ENCODE measurements at places on chromosomes 2 and 18.

GRCh38 chr18:53948991-53949390 lies 275.5 kb downstream of the MBD2 start:
- no peak for DNase-seq

- DNase-seq, result no peak
Measured at GRCh38 chr2:232377841-232378734, 463 bp upstream of the ALPP start.

DNA sequence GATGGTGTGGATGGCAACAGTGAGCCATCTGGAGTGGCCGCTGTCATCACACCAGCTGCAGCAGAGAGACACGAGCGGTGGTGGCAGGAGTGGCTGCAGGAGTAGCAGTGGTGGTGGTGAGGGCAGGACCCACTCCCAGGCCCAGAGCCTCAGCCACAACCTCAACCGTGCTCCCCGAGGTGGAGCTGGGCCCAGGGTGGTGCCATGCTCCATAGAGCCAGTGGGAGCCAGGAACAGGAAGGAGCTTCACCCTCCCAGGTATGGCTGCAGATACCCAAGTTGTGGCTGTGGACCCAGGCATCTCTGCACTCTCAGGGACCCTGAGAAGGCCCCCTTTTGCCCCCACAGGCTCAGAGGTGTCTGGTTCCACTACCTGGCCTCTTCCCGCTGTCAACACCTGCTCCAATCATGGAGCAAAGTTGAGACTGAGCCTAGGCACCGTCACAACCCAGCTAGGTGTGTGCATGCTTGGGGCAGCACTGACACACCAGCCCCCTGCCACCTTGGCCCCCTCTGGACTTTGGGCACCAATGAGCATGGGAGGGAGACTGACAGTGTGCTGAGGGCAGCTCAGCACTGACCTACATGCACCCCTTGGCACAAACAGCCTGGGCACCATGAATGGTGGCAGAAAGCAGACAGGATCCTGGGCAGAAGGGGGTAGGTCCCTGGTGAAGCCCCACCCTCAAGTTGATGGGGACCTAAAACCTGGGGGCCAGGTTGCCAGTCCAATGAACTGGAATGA lies 188.9 kb downstream of the NDUFA10 start:
- DNase-seq, result no peak

DNA sequence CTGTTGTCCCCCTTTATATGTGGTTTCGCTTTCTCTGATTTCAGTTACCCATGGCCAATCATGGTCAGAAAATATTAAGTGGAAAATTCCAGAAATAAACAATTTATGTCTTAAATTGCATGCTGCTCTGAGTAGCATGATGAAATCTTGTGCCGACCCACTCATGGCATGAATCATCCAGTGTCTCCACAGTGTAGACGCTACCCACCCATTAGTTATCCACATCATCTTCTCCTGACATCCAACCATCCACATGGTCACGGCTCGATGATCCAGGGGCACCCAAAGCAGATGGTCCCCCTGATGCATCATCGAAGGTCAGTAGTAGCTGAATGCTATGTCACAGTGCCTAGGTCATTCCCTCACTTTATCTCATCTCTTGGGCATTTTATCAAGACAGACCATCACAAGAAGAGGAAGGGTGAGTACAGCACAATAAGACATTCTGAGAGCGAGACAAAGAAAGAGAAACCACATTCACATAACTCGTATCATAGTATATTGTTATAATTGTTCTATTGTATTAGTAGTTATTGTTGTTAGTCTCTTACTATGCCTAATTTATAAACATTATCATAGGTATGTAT lies 44.1 kb upstream of the ACKR3 start:
- no peak for DNase-seq

GRCh38 chr2:167827352-167828097 lies 419.9 kb downstream of the STK39 start:
- DNase-seq, result no peak

DNA sequence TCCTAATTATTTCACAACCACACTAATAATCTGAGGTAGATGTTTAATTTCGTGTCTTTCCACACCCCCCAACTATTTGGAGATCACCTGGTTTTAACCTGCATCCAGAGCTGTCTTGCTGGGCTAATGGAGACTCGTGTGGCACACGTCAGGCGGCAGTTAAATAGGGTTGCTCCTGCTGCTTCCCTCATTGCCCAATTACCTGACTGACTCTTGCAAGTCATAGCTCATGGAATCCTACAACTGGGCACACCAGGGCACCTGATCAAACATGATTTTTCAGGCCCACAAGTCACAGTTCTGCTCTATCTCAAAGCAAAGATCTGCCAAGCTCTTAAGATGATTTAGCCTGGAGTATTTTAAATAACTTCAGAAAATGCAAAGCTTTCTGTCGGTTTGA lies 1430.4 kb upstream of the ACVR2A start:
- DNase-seq, result no peak

DNA sequence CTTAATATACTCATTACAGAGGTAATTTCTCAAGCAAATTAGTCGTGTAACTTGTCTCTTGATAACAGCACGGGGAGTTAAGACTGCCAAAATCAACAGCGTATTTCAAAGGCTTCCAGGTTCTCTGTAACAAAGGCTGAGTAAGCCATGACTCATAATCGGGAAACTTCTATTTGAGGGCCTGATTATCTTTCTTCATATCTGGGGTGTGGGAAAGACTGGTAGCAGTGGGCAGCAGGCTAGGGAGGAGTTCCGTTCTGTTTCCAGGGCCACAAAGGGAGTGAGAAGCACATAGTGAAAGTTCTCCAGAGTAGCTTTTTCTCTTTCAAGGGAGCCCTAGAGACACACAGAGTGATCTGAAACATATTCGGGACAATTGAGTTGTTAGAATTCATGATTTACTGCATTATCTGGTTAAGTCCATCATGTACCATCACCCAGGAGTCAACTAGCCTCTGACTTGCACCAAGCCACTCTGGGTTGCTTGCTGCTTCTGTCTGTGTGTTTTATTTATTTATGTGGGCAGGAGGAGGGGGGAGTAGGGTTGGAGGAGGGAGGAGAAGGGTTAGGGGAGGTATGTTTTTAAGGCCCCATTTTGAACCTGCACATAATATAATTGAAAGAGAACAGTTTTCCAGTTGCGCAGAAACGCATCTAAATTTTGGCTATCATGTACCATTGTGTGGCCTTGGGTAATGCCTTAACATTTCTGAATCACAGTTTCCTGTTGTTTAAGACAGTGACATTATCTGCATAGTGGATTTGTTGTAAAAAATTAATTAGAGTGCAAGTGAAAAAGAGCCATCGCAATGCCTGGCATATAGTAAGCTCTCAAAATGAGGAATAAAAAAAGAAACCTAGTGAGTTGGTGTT lies 80.5 kb upstream of the ITPRID2 start:
- DNase-seq, result peak; percentile 91

DNA sequence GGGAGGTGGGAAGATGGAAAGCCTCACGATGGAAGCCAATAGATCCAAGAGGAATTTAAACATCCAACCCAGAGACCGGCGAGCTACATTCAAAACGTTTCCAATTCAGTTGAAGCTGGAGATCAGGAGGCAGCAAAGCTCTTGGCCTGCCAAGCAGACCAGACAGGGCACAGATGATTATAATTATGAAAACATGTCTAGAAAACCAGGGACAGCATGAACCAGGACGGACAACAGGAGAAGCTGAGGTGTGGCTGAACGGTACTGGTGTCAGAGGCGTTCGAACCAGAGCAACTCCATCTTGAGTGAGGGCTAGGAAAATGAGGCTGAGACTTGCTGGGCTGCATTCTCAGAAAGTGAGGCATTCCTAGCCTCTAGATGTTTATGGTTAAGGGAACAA lies 102.2 kb upstream of the CCDC150 start:
- DNase-seq, result no peak

DNA sequence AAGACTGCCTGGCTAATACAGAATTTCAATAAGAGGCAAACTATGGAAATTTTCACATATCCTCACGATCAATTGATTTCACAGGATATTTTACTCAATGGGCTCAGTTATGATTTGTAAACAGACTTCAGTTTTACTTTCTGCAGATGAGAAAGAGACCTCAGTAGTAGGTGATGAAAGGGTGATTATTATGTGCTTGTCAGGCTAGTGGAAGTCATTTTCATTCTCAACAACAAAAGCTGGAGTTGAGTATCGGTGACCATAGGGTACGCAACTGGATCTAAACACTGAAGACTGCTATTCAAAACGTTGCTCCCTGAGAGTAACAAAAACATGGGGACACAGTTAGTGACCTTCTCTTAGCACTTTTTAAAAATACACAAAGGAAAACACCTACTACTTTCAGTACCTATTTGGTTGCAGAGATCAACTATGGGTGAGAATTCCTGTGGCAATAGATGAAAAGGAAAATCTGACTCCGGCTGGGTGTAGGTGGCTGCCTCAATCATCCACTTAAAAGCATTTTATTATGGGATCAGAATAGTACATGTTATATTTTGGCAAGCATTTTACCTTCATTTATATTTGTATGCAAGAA lies 126.2 kb upstream of the VRK2 start:
- no peak for DNase-seq

- DNase-seq, result no peak
Measured at GRCh38 chr2:231259104-231259503, 60.7 kb downstream of the ARMC9 start.

DNA sequence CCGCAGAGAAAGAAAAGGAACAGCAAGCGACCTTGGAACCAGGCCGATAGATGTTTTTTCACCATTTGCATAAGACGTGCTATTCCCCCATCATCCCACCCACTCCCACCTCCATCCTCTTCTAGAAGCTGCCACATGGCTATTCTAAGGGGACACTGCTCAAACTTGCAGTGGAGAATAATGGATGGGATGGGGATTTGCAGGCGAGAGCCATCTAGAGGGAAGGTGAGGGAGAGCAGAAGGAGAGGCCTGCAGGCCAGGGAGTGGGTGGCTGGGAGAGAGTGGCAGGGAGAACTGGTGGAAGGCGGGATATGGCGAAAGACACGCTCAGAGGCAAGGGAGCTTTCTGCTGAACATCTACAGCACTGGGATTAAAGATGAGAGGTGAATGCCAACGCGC lies 84.9 kb downstream of the MAPK4 start:
- peak; percentile 11 for DNase-seq

DNA sequence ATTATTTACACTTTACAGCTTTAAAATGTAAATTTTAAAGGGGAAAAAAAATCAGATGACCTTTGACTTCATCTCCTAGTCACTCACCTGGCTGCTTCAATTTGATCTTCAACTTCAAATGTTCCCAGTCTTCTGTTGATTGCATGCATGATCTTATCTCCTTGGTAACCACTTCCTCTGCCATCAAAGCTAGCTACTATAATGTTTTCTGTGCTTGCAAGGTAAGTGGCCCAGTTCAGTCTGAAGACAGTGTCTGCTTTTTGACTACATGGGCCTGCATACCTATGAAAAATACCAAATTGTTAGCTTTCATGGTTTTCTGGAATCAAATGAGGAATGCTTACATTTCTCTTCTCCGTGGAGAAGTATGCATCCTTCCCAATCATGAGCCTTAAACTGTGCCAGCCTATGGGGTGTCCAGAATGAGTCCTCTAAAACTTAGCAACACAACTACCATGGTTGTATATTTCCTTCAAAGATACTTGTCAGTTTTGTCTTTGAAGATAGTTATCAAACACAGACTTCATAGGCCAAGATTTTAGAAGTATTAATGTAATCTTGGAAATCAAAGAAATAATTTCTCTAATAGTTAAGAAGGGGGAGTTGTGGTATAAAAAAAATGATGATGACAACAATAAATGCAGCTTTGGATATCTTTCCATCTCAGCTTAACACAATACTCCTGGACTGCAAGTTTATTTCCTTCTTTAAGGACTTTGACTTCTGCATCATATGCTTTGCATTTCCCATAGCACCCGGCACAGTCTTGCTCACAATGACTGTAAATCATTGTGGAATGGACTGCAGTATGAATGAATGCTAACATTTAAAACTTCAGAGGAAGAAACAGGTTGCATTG lies 62.1 kb downstream of the DPP4 start:
- no peak for DNase-seq

- DNase-seq, result no peak
Measured at GRCh38 chr18:22459491-22459890, 41.8 kb upstream of the CTAGE1 start.

DNA sequence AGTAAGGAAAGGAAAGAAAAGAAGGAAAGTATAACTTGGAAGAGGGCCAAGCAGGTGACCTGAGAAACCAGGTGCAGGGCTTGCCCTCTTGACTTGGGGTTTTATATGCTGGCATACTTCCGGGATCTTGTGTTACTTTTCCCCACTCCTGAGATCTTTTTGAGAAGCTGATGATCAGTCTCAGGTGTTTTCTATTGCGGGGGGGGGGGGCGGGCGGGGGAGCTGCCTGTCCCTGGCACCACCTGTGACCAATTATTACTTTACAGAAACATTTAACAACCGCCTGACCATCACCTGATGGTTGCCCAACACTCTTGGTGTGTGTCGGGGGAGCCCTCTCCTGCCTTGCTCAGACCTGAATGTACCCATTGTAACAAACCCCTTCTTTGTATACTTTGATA lies 6.9 kb upstream of the CASP10 start:
- DNase-seq, result no peak

- no peak for DNase-seq
Measured at GRCh38 chr2:78009289-78009688, 487.1 kb upstream of the LRRTM4 start.

GRCh38 chr2:101230541-101231001 lies 22.1 kb upstream of the CNOT11 start:
- no peak for DNase-seq

GRCh38 chr2:98379311-98380202 lies 33.3 kb downstream of the CNGA3 start:
- DNase-seq, result no peak

DNA sequence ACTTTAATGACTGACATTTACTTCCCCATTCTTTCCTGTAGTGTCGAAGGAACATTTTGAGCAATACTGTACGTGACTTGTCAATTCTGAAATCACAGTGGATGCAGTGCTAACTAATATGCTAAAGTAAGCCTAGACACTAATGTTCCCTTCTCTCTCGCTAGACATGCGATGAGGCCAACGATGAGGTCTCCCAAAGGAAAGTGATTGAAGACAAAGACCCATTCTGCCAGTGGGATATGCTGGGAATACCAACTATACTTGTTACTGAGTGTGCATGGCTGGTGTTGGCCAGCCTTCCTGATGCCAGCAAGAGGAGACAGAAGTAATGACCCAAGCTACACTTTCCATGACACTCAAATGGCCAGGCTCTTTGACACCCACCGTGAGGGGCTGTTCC lies 2.5 kb upstream of the SERPINE2 start:
- peak; percentile 23 for DNase-seq

DNA sequence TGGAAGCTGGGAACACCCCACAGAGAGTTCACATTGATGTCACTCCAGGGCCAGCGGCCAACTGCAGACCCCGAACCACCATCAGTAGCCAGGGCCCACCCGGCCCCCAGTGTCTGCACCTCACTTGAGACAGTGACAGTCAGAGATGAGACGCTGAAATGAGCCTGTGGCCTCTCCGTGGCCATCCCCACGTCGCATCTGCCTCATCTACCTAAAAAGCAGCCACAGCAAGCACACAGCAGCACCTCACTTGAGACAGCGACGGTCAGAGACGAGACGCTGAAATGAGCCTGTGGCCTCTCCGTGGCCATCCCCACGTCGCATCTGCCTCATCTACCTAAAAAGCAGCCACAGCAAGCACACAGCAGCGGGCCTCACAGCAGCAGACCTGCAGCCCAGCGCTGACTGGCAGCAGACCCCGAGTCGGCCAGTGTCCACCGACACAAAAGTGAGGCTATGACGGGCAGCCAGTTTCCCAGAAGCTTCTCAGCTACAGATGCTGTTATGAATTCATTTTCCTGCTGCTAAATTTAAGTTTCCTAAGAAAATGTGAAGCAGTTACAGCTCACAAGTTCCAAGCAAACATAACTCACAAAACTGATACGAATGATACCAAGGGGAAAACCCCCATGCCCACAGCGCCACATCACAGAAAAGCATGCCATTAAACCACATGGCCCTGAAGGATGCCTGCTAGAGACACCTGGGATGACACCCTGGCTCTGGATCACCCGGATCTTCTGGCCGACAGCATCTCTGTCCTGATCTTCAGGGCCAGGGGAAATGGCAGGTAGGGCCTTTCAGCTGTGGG lies 27.7 kb downstream of the SNORC start:
- no peak for DNase-seq

All from NB4 (cell line).